ENCODE measurements at places on chromosomes 16 and 17. TPM values are rescaled to one million over a fixed set of nuclear protein-coding genes. Genes with fewer than 3 reads are reported as not detected.

GRCh38 chr16:88442727-88443576, 10.1 kb upstream of the ZFPM1 start:
- peak; percentile 77 for DNase-seq

DNA sequence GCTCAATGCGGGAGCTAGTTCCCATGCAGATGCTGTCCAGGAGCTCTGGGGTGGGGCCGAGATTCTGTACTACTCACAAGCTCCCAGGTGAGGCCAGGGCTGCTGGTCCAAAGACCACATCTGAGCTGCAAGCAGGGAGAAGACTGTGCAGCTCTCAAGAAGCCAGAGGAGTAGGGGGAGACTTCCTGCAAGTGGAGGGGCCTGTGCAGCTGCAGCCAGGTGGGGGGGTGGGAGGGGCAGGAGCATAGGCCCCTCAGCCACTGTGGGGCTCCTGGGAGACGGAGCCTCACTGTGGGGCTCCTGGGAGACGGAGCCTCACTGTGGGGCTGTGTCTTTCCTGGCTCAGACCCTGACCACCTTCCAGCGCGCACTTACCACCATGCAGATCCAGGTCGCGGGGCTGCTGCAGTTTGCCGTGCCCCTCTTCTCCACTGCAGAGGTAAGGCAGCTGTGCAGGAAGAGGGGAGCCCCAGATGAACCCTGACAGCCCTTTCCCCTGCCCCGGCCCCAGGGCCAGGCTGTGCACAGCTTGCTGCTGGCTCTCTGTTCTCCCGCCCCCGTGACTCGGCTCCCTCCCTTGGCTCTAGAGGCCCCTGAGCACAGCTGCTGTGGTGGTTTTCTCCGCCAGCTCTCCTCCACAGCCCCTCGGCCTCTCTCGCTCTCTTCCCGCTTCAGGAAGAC, 24.3 kb upstream of the DNAI2 start:
- DNase-seq: no peak

DNA sequence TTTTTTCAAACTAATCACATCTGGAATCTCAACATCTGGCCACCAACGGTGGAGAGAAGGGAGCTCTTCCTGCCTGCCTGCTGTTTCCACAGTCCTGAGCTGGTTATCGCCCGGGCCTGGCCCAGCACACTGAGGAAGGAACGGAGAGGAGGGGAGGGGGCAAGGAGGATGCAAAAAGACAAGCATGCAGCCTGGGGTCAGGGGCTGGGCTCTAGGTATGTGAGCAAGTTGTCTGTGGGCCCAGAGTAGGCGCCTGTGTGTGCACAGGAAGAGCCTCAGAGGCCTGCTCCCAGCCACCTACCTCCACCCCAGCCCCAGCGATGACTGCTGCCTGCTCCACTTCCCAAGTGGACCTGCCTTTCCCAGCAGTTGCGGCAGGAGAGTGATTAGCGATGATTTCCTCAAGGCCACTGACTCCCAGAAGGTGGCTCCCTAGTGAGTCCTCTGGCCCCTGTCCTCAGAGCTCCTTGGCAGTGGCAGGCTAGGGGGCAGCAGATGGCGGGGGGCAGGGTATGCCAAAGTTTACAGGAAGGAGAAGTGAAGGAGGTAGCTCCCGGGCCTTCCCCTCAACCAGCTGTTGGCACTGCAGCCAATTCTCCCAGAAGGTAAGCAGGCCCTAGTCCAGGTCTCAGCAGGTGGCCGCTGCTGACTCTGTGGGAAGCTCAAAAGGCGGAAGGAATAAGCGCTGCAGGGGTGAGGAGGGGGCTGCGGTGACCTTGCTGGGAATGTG, 27.0 kb upstream of the RASD1 start:
- DNase-seq: no peak

DNA sequence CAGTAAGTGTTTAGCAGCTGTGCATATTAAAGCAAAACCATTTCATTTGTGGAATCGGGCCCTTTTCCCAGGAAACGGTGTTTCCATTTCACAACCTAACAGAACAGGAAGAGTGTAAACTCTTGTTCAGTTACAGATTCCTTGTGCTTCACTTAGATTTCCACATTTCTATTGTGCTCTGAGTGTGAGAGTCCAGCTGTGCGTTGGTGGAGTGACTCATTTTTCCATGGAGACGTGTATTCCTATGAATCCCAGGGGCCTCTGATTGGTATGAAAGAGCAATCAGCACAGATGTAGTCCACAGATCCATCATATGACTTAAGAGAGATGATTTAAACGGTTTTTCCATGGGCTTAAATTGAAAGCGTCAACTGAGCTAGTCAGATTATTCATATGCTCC, 13.3 kb upstream of the CAVIN1 start:
- DNase-seq: no peak

DNA sequence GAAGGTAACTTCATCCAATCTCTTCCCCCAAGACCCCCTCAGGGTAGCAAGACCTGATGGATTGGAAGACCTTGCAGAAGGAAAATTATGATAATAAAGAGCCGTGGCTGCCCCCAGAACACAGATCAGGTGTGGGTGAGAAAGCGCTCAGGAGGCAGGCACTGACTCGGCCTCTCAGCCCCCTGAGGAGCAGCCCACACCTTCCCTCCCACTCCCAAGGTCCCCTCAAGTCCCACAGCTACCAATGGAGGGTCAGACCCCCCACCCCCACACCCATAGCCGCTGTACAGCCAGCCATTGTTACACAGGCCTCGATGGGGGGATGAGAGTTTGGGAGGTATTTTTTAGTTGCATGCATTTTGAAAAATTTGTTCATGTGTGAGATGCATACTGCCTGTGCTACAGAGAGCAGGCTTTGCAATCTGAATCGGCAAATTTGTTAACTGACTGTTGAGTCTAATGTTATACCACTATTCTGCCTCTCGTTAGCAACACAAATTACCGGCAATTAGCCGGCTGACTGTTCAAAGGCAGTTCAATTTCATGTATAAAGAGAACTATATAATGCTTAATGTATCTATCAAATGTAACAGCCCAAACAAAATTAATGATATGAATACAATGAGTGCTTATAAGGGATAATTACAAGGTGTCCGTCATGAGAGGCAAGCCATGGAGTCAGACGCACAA, 211.7 kb downstream of the C16orf78 start:
- DNase-seq: no peak

DNA sequence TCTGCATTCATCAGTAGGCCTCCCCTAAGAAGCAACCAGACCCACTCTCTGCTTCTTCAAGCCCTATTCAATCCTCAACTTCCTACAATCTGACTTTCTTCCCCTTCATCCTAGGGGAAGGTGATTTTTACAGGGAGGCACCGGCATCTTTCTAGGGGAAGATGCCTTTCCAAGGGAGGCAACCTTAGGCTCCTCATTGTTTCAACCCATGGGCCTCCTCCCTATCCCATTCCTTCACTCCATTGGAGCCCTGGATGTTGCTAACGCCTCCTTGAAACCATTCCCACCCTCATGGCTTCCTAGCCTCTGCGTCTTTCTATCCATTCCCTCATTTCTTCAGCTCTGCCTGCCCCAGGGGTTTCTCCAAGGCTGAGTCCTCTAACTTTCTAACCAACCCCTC, 2.7 kb upstream of the CUEDC1 start:
- DNase-seq: peak; percentile 15

- DNase-seq: no peak
Measured at GRCh38 chr17:77999413-78000173, 41.1 kb downstream of the TNRC6C start.

The ALDOC gene
- total RNA-seq: 15.7 TPM

The OSGIN1 gene
- 5.9 TPM for total RNA-seq

The CLEC3A gene
- total RNA-seq: not detected

The GAS2L2 gene
- not detected for total RNA-seq
